ENCODE measurements at places on chromosomes 3 and 15. TPM values are rescaled to one million over a fixed set of nuclear protein-coding genes. Genes with fewer than 3 reads are reported as not detected.
A peak's percentile ranks its signal among the peaks of the same experiment; 100 is the strongest.

- H3K27me3 ChIP-seq = peaks cover 1% of the 10 kb centered on the region
- H3K4me1 ChIP-seq = no peaks in the 10 kb centered on the region
- H3K4me3 ChIP-seq = no peak overlapping the region
- H3K27ac ChIP-seq = no peak overlapping the region
- DNase-seq = no peak
Observed at GRCh38 chr3:27544372-27544865, 60.2 kb upstream of the SLC4A7 start.

DNA sequence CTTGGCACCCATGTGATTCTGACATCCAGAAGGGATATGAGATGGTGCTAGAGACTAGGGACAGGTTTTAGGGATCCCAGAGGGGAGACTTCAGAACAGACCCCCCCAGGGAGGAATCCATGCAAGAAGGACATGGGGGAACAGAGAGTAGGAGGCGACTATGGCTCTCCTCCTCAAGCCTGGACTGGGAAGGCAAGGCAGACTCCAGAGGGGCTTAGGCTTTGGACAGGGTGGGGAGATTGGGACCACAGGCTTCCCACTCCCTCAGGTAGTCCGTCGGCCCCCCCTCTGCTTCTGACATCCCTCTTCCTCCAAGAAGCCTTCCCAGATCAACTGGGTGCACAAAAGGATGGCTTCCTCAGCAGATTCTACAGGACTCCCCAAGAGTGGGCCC is 3.0 kb upstream of the VIPR1 start:
- H3K27me3 ChIP-seq = no peaks in the 10 kb centered on the region
- DNase-seq = no peak
- H3K27ac ChIP-seq = no peak overlapping the region
- no peaks in the 10 kb centered on the region for H3K36me3 ChIP-seq
- peaks cover 31% of the 10 kb centered on the region for H3K4me1 ChIP-seq
- no peak overlapping the region for H3K4me3 ChIP-seq

GRCh38 chr15:59689626-59690236 is 611 bp upstream of the BNIP2 start:
- no peaks in the 10 kb centered on the region for H3K36me3 ChIP-seq
- peak; percentile 65 for DNase-seq
- H3K4me1 ChIP-seq = peaks cover 29% of the 10 kb centered on the region
- H3K4me3 ChIP-seq = peak overlapping the region; percentile 70
- H3K27me3 ChIP-seq = no peaks in the 10 kb centered on the region

DNA sequence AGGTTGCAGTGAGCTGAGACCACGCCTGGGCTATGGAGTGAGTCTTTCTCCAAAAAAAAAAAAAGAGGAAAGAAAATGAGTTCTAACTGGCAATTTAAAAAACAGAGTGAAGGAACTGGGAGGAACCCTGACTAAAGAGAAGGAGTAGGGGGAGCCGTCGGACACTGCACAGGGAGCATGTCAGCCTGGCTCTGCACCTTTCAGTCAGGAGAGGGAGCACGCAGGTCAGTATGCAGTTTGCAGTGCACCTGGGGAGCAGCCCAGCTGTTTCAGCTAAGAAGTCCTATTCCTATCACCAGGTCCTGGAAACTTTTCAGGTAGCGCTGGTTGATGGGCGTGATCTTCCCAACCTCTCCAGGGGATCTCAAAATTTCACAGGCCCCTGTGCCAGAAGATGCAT is 14.9 kb upstream of the ZXDC start:
- no peaks in the 10 kb centered on the region for H3K36me3 ChIP-seq
- H3K4me3 ChIP-seq = no peak overlapping the region
- peaks cover 14% of the 10 kb centered on the region for H3K4me1 ChIP-seq
- H3K27ac ChIP-seq = no peak overlapping the region
- no peak for DNase-seq

GRCh38 chr3:52172262-52172757 is 18.1 kb upstream of the POC1A start:
- H3K4me3 ChIP-seq = no peak overlapping the region
- H3K27me3 ChIP-seq = peaks cover 2% of the 10 kb centered on the region
- no peak overlapping the region for H3K27ac ChIP-seq

The UACA gene
- total RNA-seq = 0.08 TPM

The FOXL2 gene
- not detected for total RNA-seq

The RYR3 gene
- total RNA-seq = not detected

DNA sequence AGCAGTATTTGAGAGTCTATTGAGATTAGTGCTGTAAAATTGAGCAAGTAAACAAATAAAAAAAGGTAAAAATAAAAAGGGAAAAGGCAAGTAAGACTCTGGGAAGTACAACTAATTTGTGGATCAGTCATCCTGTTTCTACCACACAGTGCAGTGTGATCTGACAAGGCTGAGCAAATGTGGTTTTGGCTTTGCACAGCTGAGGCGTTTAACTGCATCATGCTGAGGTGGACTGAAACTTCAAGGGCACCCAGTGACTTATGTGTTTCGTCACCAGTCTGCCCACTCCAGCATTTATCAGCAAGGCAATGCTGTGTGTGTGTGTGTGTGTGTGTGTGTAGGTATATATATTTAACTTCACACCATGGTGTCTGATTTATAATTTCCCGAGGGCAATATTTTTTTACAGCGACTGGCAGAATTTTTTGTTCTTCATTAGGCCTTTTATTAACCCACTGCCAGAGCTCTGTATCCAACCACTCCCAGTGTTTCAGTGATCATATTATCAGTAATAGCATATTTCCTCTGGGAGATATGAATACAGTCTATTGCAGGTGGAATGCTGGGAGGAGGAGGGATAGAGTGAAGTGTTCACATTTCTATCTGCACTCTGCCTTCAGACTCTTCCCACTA is 131.5 kb upstream of the SATB1 start:
- no peaks in the 10 kb centered on the region for H3K36me3 ChIP-seq
- no peaks in the 10 kb centered on the region for H3K27me3 ChIP-seq
- peaks cover 23% of the 10 kb centered on the region for H3K4me1 ChIP-seq
- DNase-seq = peak; percentile 41
- H3K4me3 ChIP-seq = no peak overlapping the region

- no peaks in the 10 kb centered on the region for H3K4me1 ChIP-seq
- H3K27ac ChIP-seq = no peak overlapping the region
- H3K36me3 ChIP-seq = no peaks in the 10 kb centered on the region
- DNase-seq = no peak
- no peak overlapping the region for H3K4me3 ChIP-seq
- peaks cover 4% of the 10 kb centered on the region for H3K27me3 ChIP-seq
Observed at GRCh38 chr15:70722266-70723121, 40.9 kb downstream of the UACA start.

GRCh38 chr15:94638183-94638582 is 406.8 kb downstream of the MCTP2 start:
- no peak for DNase-seq
- no peak overlapping the region for H3K27ac ChIP-seq
- no peaks in the 10 kb centered on the region for H3K36me3 ChIP-seq

The AADAC gene
- 0.20 TPM for total RNA-seq

- H3K4me3 ChIP-seq = no peak overlapping the region
- H3K4me1 ChIP-seq = no peaks in the 10 kb centered on the region
- no peaks in the 10 kb centered on the region for H3K36me3 ChIP-seq
- no peak overlapping the region for H3K27ac ChIP-seq
Observed at GRCh38 chr3:170622369-170623159, 36.7 kb upstream of the SLC7A14 start.

GRCh38 chr3:46990573-46991374 is 11.3 kb downstream of the NBEAL2 start:
- no peak for DNase-seq
- H3K4me1 ChIP-seq = peaks cover 64% of the 10 kb centered on the region
- peaks cover 57% of the 10 kb centered on the region for H3K36me3 ChIP-seq
- no peak overlapping the region for H3K27ac ChIP-seq

The DNAH12 gene
- 0.12 TPM for total RNA-seq

GRCh38 chr3:127035677-127036076 is 52.8 kb downstream of the PLXNA1 start:
- H3K4me3 ChIP-seq = no peak overlapping the region
- no peak overlapping the region for H3K27ac ChIP-seq
- H3K4me1 ChIP-seq = no peaks in the 10 kb centered on the region
- H3K27me3 ChIP-seq = peaks cover 5% of the 10 kb centered on the region

The VPS13C gene
- total RNA-seq = 136 TPM

- H3K27ac ChIP-seq = no peak overlapping the region
- no peaks in the 10 kb centered on the region for H3K36me3 ChIP-seq
- no peaks in the 10 kb centered on the region for H3K27me3 ChIP-seq
- H3K4me1 ChIP-seq = no peaks in the 10 kb centered on the region
- no peak for DNase-seq
Observed at GRCh38 chr3:97515076-97515475, 249.5 kb upstream of the ARL6 start.

GRCh38 chr3:168034152-168034928 is 61.4 kb downstream of the GOLIM4 start:
- H3K4me1 ChIP-seq = no peaks in the 10 kb centered on the region
- H3K4me3 ChIP-seq = no peak overlapping the region

GRCh38 chr3:151550025-151550618 is 89.3 kb upstream of the IGSF10 start:
- H3K27ac ChIP-seq = no peak overlapping the region
- no peaks in the 10 kb centered on the region for H3K27me3 ChIP-seq
- H3K4me1 ChIP-seq = no peaks in the 10 kb centered on the region
- no peak overlapping the region for H3K4me3 ChIP-seq

The SNX33 gene
- total RNA-seq = 1.7 TPM

The MST1R gene
- 1.6 TPM for total RNA-seq

- no peaks in the 10 kb centered on the region for H3K36me3 ChIP-seq
- no peak overlapping the region for H3K4me3 ChIP-seq
- DNase-seq = no peak
- H3K4me1 ChIP-seq = no peaks in the 10 kb centered on the region
- H3K27me3 ChIP-seq = no peaks in the 10 kb centered on the region
- H3K27ac ChIP-seq = no peak overlapping the region
Observed at GRCh38 chr15:26178640-26179220, 315.6 kb upstream of the ATP10A start.

- DNase-seq = no peak
- no peak overlapping the region for H3K27ac ChIP-seq
- no peak overlapping the region for H3K4me3 ChIP-seq
- H3K27me3 ChIP-seq = no peaks in the 10 kb centered on the region
- H3K36me3 ChIP-seq = no peaks in the 10 kb centered on the region
Observed at GRCh38 chr3:24012589-24013269, 67.6 kb downstream of the NR1D2 start.

The CACNA1D gene
- total RNA-seq = 0.47 TPM

DNA sequence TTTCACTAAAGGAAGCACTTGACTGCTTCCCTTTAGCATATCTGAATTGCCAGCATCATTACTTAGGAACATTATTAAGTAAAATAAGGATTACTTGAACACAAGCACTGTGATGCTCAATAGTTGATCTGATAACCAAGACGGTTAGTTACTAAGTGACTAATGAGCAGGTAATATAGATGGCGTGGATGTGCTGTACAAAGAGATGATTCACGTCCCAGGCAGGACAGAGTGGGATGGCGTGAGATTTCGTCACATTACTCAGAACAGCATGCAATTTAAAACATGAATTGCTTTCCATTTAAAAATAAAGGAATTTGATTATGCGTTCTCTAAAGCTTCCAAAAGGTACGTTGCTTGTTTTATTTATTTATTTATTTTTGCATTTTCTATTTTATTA is 240.0 kb upstream of the ARHGEF26 start:
- H3K27ac ChIP-seq = no peak overlapping the region
- no peaks in the 10 kb centered on the region for H3K27me3 ChIP-seq

- H3K27me3 ChIP-seq = no peaks in the 10 kb centered on the region
- no peak overlapping the region for H3K27ac ChIP-seq
- H3K36me3 ChIP-seq = no peaks in the 10 kb centered on the region
- no peaks in the 10 kb centered on the region for H3K4me1 ChIP-seq
Observed at GRCh38 chr3:115999613-116000012, 376.3 kb downstream of the GAP43 start.

The UBA7 gene
- 294 TPM for total RNA-seq

The SLC12A8 gene
- 0.60 TPM for total RNA-seq

- H3K36me3 ChIP-seq = no peaks in the 10 kb centered on the region
- H3K4me1 ChIP-seq = no peaks in the 10 kb centered on the region
- no peak overlapping the region for H3K4me3 ChIP-seq
Observed at GRCh38 chr3:65098400-65098799, 410.6 kb upstream of the ADAMTS9 start.

The LRRC34 gene
- 0.28 TPM for total RNA-seq

The DUOX2 gene
- not detected for total RNA-seq

DNA sequence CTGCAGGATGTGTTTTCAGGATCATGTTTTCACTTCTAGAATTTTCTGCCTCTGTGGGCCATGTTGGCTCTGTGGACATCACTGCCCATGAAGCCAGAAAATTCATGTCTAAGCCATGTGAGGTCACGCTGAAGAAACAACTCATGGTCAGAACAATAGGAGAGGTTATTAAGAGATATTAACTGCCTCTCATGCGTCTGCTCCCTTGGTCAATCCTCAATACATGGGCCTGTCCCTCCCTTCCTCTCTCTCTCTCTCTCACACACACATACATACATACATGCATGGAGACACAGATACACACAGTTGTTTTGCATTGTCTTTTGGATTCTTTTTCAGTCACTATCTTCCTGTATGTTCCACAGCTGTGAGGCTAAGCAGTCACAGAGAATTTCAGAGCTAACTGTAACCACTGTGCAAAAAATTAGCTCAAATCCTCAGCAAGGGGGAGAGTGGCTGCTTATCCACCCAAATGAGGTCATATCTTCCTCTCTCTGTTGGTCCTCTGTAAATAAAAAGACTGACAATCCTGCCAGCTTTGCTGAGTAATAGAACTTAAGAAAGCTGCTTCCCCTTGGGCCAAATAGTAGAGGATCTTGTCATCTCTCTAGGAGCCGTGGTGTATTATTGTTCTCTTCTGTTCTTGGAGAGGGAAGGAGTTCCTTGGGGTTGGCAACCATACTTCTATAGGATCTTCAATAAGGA is 45.6 kb downstream of the LRTM1 start:
- H3K27me3 ChIP-seq = no peaks in the 10 kb centered on the region
- no peak for DNase-seq
- no peak overlapping the region for H3K4me3 ChIP-seq
- H3K4me1 ChIP-seq = no peaks in the 10 kb centered on the region

DNA sequence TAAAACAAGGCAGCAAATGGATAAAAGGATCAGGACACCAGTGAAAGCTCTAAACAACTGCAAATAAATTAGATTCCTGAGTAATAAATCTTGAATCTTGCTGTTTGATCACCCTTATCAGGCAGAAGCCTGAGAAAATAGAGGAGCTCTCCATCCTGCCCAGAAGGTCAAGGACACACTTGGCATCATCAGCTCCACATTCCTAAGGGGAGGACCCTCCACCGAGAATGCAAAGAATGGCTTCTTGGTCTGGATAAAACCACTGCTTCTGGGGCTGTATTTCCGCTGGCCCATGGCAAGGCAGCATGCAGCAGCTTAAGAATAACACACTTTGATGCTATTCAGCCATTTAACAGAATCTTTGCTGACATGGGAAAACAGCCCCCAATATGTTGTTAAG is 108.9 kb upstream of the TSC22D2 start:
- no peaks in the 10 kb centered on the region for H3K36me3 ChIP-seq
- H3K27me3 ChIP-seq = no peaks in the 10 kb centered on the region

GRCh38 chr3:146404436-146404835 is 64.9 kb downstream of the PLSCR2 start:
- H3K4me1 ChIP-seq = no peaks in the 10 kb centered on the region
- no peaks in the 10 kb centered on the region for H3K36me3 ChIP-seq
- no peaks in the 10 kb centered on the region for H3K27me3 ChIP-seq
- no peak overlapping the region for H3K27ac ChIP-seq
- no peak overlapping the region for H3K4me3 ChIP-seq

Data from T-cell (primary cell).